ENCODE measurements at places on chromosomes 2 and 18. TPM values are rescaled to one million over a fixed set of nuclear protein-coding genes. Genes with fewer than 3 reads are reported as not detected.

GRCh38 chr2:138730497-138731030, 49.6 kb downstream of the NXPH2 start:
- no peak for DNase-seq

- no peak for DNase-seq
Measured at GRCh38 chr2:14340703-14341102, 291.8 kb upstream of the LRATD1 start.

GRCh38 chr2:104616856-104617255, 237.1 kb upstream of the POU3F3 start:
- DNase-seq = no peak

- DNase-seq = no peak
Measured at GRCh38 chr2:177174486-177174885, 38.1 kb upstream of the HNRNPA3 start.

CDC42EP3 gene
- total RNA-seq = 58.6 TPM
